ENCODE measurements at places on chromosomes 5 and 9.

- no peak for DNase-seq
These were observed 197.9 kb downstream of the KCTD16 start for GRCh38 chr5:144368556-144368955.

- DNase-seq = no peak
These were observed 113.8 kb downstream of the MED27 start for GRCh38 chr9:131965841-131966240.

DNA sequence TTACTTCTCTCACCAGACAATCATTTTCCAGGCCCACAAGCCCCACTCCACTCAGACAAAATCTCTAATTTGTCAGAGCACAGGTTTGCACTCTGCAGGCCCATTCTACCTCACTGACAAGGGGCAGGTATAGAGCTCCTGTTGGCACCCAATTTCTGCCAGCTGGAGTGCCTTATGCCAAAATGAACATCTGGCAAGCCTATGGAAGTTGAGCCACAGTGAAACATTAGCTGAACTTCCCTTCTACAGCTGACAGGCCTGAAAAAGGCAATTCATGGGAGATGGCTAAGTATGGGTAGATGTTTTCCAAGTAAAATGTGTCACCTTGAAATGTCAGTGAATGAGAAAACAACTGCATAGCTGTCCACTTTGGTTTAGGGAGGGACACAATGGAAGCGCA lies 87.0 kb downstream of the SPOCK1 start:
- no peak for DNase-seq

- no peak for DNase-seq
These were observed 72.3 kb downstream of the OLFM1 start for GRCh38 chr9:135159801-135160200.

DNA sequence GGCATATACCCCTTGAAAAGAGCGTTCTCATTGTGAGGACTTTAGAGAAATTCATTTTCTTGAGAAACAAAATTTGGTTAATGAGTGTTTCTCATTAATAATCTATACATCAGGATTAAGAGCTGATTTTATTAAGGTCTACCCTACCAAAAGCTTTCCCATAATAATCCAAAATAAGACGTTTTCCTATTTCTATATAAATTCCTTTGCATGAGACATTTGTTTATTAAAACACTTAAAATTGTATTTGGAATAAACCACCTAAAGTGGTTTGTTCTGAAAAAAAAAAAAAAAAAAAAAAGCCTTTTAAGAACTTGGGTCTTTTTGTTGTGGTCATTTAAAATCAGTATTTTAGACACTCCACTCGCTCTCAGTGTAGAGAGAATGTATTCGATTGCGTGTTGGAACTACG lies 695 bp upstream of the TMOD1 start:
- DNase-seq = no peak

All from effector CD4-positive, alpha-beta T cell (primary cell).